ENCODE measurements at places on chromosomes 6 and 20.

GRCh38 chr20:56933331-56933698 is 304.2 kb downstream of the TFAP2C start:
- DNase-seq = no peak

DNA sequence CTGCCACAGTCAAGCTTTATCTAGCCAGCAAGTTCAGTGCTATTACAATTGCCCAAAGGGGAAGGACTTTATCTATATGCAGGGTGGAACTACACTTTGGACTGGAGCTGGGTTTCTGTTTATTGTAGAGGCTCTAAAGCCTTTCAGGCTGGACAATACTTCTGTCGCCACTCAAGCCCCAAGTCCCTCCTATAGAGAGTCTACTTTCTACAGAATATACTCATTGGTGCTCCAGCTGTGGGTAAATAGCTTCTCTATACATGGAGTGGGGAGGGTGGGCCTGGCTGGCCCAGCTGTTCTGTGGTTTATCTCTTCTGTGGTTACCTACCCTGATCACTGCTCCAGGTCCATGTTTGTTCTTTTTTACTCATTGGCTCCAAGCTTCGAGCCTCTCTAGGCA is 151.8 kb upstream of the MYLIP start:
- no peak for DNase-seq

- DNase-seq = no peak
Observed at GRCh38 chr6:157751547-157752200, 71.4 kb upstream of the SNX9 start.

- DNase-seq = no peak
Observed at GRCh38 chr6:158611039-158611438, 33.5 kb downstream of the DYNLT1 start.

DNA sequence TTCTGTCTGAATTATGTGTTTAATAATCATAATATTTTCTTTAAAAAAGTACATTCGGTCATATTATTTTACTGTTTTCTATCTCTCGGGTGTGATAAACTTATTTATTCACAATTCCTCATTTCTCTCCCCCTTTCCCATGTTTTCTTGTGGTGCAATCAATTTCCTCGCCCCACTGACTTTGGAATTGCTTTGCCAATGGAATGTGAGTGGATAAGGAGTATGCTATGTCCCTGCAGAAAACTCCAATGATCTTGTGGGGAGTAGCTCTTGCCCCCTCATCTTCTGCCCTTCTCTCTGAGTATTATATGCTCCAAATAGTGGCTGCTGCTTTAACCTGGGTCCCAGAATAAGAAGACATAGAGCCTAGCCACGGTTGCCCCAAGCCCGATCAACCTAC is 64.1 kb downstream of the HMGN3 start:
- no peak for DNase-seq

DNA sequence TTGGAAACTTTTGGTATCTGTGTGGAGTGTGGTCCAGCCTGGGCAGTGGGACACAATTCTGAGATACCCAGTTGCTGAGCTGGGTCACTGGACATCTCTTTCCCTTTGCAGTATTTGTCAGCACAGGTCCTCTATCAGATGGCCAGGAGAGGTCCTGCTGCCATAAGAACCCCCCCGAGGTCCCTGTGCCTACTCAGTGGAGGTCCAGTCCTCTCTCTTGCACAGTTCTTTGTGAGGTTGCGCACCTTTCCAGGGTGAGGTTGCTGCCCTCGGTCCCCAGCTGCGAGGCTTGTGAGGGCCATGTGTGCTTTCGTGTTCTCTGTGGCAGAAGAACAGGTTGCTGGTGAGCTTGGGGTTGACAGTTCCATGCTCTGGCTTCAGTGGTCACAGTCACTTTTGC is 320.6 kb downstream of the QKI start:
- DNase-seq = no peak

DNA sequence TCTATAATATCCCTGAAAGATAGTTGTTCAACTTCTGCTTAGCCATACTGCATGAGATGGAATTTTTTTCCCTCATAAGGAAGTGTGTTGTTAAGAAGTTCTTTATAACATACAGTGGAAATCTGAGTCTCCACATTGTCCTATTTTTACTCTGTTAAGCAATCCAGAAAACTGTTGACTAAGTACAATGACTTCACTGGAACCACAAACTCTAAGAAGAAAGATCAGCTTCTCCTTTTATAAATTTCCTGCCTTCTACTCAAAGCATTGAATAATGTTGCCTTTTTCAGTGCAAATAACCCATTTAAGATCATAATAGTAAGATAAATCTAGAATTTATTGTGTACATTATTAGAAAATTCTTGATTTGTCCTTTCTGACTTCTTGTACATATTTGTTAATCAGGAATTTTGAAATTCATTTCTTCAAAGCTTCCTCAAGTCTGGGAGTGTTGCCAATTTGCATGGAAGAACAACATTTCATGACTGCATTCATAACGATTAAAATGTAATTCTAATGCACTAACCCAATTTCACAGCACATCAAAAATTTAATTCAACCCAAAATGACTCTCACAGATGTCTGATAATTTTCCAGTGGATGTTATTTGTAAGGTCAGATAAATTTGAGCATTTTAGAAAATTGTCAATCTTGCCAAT is 45.6 kb upstream of the ANKEF1 start:
- no peak for DNase-seq
